ENCODE measurements at places on chromosomes 3 and 15. TPM values are rescaled to one million over a fixed set of nuclear protein-coding genes. Genes with fewer than 3 reads are reported as not detected.

Gene TM4SF18
- total RNA-seq = not detected

Gene GDPGP1
- total RNA-seq = 11.8 TPM

Gene CCDC54
- total RNA-seq = not detected

GRCh38 chr15:63905558-63906265, 72.0 kb upstream of the HERC1 start:
- DNase-seq = no peak

DNA sequence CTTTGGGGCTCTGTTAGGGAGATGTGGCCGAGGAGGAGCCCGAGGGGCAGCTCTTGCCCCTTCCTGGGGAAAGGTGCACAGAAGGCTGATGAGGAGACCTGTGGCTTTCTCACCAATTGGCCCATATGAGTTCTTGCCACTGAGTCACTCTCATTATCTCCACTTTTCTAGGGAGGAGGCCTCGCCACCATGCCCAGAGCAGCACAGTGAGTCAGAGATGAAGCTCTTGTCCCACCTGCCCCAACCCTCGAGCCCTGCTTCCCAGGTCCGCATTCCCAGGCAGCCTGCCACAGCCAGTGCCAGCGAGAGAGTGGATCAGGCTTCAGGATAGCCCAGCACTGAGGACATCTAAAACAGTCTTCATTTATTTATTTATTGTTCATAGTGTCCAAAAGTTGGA, 53.5 kb downstream of the AMOTL2 start:
- DNase-seq = no peak

GRCh38 chr3:72338942-72339669, 509.1 kb downstream of the SHQ1 start:
- peak; percentile 61 for DNase-seq

- DNase-seq = no peak
These were observed 47.9 kb downstream of the PIK3CA start for GRCh38 chr3:179196098-179196497.

DNA sequence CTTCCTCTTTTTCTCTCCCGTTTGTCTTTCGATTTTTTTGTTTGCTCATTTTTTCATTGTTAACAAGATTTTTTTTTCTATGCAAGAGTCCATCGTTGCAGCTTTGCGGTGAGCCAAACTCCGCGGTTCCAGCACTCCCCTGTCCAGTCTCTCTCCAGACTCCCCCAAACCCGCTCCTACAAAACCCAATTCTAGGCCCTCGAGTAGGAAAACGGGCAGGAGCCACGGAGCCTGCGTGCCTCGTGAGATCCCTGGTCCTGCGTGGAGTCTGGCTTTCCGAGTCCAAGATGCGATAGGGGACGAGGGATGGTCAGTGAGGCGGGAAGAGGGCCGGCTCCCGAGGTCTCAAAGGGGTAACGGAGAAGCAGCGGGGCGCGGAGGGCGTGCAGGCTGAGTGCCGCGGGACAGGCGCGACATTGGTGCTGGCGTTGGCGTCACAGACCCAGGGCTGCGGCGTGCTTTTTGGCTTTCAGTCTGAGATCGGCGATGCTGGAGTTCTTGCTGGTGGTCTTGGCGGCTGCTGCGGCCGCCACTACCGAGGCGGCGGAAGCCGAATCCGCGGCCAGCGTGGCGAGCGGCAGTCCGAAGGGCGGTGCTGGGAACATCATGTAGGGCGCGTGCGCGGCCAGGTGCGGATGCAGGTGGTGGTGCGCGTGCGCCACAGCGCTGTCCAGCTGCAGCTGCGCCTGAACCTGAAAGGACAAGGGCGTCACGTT, 8.5 kb downstream of the SHOX2 start:
- peak; percentile 81 for DNase-seq

- no peak for DNase-seq
These were observed 40.0 kb downstream of the TRH start for GRCh38 chr3:130014526-130014925.

GRCh38 chr3:190848870-190849269, 13.6 kb downstream of the GMNC start:
- no peak for DNase-seq

DNA sequence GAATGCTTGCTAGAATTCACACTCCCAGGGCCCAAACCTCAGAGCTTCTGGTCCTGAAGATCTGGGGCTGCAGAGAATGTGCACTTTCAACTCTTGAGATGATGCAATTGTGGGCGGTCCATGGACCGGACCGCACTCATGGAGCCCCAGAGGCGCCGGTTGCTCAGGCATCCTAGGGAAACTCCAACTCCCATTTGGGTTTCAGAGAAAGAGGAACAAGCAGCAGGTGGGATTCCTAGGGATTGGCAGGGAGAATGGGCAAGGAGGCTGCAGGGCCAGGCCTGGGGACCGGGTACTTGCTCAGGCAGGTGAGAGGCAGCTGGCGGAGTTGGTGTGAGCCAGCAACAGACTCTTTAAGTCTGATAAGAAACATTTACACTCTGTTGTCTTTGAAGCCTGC, 3.5 kb downstream of the NOX5 start:
- no peak for DNase-seq

- DNase-seq = no peak
These were observed 3.8 kb upstream of the TMEM44 start for GRCh38 chr3:194637066-194637465.

DNA sequence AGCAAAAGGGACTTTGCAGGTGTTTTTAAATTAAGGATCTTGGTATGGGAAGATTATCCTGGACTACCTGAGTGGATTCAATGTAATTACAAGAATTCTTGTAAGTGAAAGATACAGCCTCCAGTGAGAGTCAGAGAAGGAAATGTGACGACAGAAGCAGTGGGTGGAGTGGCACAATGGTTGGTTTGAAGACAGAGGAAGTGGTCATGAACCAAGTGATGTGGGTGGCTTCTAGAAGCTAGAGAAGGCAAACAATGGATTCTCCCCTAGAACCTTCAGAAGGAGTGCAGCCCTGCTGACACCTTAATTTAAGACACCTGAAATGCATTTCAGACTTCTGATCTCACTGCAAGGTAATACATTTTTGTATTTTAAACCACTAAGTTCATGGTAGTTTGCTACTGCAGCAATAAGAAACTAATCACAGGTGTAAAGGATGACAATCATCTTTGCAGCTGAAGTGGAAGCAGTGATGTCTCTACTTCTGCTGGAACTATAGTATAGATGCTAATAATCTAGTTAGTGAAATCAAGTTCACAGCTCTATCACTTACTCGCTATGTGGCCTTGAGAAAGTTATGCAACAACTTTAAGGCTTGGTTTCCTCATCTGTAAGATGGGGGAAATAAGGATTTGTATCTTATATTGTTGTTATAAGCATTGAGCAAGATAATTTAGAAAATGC, 403.4 kb upstream of the SUCLG2 start:
- peak; percentile 58 for DNase-seq

- no peak for DNase-seq
These were observed 329.1 kb downstream of the FOXP1 start for GRCh38 chr3:71254281-71255057.

- DNase-seq = no peak
These were observed 1357.7 kb downstream of the ROBO1 start for GRCh38 chr3:78410077-78410476.

- no peak for DNase-seq
These were observed 155.6 kb upstream of the NR2E3 start for GRCh38 chr15:71654720-71655174.

Data from activated naive CD8-positive, alpha-beta T cell treated with anti-CD3 and anti-CD28 coated beads for 36 hours (primary cell).